CD8-positive, alpha-beta memory T cell (primary cell): ENCODE measurements at places on chromosomes 4 and X. TPM values are rescaled to one million over a fixed set of nuclear protein-coding genes. Genes with fewer than 3 reads are reported as not detected.

Gene USP17L21
- total RNA-seq = not detected

DNA sequence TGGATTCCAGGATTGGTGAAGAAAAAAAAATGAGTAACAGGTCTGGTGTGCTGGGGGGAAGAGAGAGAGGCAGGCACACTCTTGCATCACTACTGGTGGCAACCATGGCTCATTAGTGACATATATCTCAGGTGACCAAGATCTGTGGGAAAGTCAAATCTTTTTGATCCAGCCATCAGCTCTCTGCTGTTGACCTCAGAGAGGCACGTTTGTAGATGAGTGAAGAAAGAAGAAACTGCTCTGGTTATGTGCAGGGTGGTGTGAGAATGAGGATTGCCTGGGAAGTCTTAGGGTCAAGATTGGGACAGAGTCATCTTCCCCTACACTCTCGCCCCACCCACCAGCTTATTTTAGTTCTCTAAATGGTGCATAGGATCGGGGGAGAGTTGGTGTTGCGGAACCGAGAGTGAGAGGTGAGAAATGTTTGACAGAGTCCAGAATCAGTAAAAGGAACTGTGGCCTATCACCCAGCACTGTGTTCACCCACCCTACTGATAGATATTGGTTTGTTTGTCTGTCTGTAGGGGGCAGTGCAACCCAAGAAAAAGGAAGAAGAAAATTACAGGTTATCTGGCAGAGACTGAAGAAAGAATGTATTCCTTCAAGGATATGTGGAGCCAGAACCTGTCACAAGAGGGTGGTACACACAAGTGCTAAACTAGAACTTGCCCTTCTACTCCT, 21.9 kb downstream of the ARMCX6 start:
- no peak overlapping the region for H3K27ac ChIP-seq
- no peaks in the 10 kb centered on the region for H3K27me3 ChIP-seq
- no peak for DNase-seq
- no peaks in the 10 kb centered on the region for H3K4me1 ChIP-seq
- H3K36me3 ChIP-seq = no peaks in the 10 kb centered on the region

Gene PRKG2
- total RNA-seq = 0.58 TPM

- H3K36me3 ChIP-seq = no peaks in the 10 kb centered on the region
- no peak overlapping the region for H3K27ac ChIP-seq
- no peaks in the 10 kb centered on the region for H3K4me1 ChIP-seq
Observed at GRCh38 chr4:151313306-151314009, 11.9 kb downstream of the SH3D19 start.

DNA sequence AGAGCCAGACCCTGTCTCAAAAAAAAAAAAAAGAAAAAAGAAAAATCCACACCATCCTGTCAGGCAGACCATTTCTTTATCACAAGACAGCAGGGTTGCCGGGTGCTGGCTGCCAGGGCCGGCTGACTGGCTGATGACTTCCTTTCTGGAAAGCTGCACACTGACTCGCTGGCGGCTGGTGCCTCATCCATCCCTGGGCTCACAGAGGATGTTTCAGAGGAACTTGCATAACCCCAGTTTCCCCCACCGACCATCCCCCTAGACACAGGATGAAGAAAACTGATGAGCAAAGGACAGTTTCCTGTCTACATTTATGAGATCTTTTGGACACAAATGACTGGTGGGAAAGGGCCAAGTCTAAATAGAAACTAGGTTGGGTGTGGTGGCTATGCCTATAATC, 14.1 kb downstream of the HPSE start:
- no peaks in the 10 kb centered on the region for H3K27me3 ChIP-seq
- peaks cover 4% of the 10 kb centered on the region for H3K4me1 ChIP-seq
- peaks cover 4% of the 10 kb centered on the region for H3K36me3 ChIP-seq
- no peak overlapping the region for H3K27ac ChIP-seq
- DNase-seq = no peak

- peak overlapping the region; percentile 87 for H3K27ac ChIP-seq
- no peaks in the 10 kb centered on the region for H3K27me3 ChIP-seq
- no peaks in the 10 kb centered on the region for H3K36me3 ChIP-seq
- peak overlapping the region; percentile 57 for H3K4me3 ChIP-seq
Observed at GRCh38 chrX:120604361-120604782, 471 bp downstream of the MCTS1 start.

GRCh38 chrX:41335198-41335957, 1.4 kb downstream of the DDX3X start:
- H3K27ac ChIP-seq = peak overlapping the region; percentile 99
- H3K4me3 ChIP-seq = peak overlapping the region; percentile 84
- H3K36me3 ChIP-seq = peaks cover 6% of the 10 kb centered on the region
- H3K27me3 ChIP-seq = no peaks in the 10 kb centered on the region

DNA sequence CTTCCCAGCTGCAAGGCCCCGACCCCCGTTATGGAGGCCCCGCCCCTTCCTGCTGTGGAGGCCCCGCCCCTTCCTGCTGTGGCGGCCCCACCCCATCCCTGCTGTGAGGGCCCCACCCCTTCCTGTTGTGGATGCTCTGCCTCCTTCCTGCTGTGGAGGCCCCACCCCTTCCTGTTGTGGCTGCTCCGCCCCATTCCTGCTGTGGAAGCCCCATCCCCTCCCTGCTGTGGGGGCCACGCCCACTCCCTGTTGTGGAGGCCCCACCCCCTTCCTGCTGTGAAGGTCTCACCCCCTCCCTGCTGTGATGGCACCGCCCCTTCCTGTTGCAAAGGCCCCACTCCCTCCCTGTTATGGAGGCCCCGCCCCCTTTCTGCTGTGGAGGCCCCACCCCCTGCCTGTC, 104.9 kb upstream of the PSAPL1 start:
- H3K27me3 ChIP-seq = no peaks in the 10 kb centered on the region
- no peaks in the 10 kb centered on the region for H3K36me3 ChIP-seq
- H3K4me3 ChIP-seq = no peak overlapping the region
- no peak overlapping the region for H3K27ac ChIP-seq

Gene TMEM150C
- total RNA-seq = not detected

GRCh38 chrX:46694549-46694948, 64.4 kb downstream of the SLC9A7 start:
- DNase-seq = no peak
- H3K4me1 ChIP-seq = no peaks in the 10 kb centered on the region
- no peak overlapping the region for H3K27ac ChIP-seq
- H3K27me3 ChIP-seq = no peaks in the 10 kb centered on the region

Gene DCAF8L2
- total RNA-seq = not detected

- H3K4me3 ChIP-seq = no peak overlapping the region
- DNase-seq = no peak
- H3K27me3 ChIP-seq = no peaks in the 10 kb centered on the region
- H3K36me3 ChIP-seq = no peaks in the 10 kb centered on the region
- H3K4me1 ChIP-seq = no peaks in the 10 kb centered on the region
- H3K27ac ChIP-seq = no peak overlapping the region
Observed at GRCh38 chr4:3471098-3471760, 8.1 kb downstream of the DOK7 start.

DNA sequence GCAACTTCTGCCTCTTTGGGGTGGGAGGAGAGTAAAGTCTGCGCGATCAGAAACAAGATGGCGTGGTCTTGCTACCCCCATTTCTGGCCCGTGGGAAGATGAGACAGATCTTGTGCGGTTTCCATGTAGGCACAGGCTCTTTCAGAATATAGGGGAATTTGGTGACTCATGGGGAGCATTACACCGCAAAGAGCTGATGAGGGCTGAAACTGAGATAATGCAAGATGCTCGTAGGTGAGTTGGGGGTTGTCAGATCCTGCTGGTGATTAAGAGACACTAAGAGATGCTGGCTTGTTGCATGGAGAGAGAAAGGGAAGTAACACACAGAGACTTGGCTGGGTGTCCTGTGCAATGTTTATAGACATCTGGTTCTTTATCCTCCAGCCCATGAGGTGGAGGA, 1.5 kb downstream of the EVC start:
- peaks cover 3% of the 10 kb centered on the region for H3K27me3 ChIP-seq
- no peaks in the 10 kb centered on the region for H3K4me1 ChIP-seq
- no peak overlapping the region for H3K4me3 ChIP-seq
- H3K27ac ChIP-seq = no peak overlapping the region

Gene FBXO8
- total RNA-seq = 20.3 TPM

DNA sequence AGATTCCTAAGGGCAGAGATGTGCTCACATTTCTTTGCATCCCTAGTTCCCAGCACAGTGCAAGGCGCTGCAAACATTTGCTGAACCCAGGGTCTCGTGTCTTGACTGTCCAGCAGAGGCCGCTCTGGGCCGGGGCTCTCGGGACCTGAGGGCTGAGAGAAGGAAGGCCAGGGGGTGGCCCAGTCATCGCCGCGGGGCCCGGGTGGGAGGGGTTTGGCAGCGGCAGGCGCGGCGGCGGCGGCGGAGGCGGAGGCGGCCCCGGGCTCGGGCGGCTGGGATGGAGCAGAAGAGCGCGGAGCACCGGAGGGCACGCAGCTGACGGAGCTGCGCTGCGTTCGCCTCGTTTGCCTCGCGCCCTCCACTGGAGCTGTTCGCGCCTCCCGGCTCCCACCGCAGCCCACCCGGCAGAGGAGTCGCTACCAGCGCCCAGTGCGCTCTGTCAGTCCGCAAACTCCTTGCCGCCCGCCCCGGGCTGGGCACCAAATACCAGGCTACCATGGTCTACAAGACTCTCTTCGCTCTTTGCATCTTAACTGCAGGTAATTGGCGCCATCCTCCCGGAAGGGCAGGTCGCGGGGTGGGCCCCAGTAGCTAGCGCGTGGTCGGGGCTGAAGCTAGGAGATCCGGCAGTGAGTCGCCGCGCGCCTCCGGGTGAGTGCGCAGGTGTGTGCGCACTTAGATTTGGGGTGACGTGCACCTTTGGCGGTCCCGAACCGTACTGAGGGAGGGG, at the start of gene PARM1:
Gene PARM1 (plus strand): TSS at position 285 of the 730 bp plus-strand sequence. CDS start 212 bp downstream, at position 497.
- no peak for DNase-seq
- no peaks in the 10 kb centered on the region for H3K36me3 ChIP-seq
- no peaks in the 10 kb centered on the region for H3K27me3 ChIP-seq
- no peak within 1 kb of the TSS for H3K4me3 ChIP-seq
- no peak within 1 kb of the TSS for H3K27ac ChIP-seq
- H3K4me1 ChIP-seq = no peaks in the 10 kb centered on the region

GRCh38 chr4:148152868-148153625, 289.2 kb downstream of the NR3C2 start:
- no peaks in the 10 kb centered on the region for H3K36me3 ChIP-seq
- no peak for DNase-seq
- H3K4me3 ChIP-seq = no peak overlapping the region
- no peaks in the 10 kb centered on the region for H3K4me1 ChIP-seq
- H3K27ac ChIP-seq = no peak overlapping the region

DNA sequence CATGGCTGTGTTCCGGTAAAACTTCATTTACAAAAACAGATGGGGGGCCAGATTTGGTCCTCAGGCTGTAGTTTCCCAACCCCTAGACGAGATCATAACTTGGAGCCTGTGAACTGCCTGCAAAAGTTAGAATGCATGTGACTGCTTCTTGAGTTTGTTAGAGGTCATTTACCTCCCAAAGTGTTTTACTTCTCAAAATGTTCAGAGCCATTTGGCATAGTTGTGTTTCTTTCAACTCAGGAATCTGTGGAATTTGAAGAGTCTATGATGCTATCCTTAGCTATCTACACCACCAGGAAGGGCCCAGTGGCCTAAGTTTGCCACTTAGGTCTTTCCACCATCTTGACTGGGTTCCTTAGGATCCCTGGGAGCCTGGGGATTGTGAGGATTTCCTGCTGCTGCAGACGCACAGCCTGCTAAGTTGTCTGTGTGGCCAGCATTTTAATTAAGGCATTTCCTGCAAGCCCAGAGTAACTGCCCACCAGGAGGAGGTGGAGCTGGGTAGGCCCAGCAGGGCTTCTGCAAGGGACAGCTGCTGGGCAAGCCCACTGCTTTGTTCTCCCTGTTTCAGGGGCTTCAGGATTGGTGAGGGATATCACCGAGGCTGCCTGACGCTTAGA, 53.1 kb downstream of the CCNI start:
- peaks cover 6% of the 10 kb centered on the region for H3K36me3 ChIP-seq
- no peak overlapping the region for H3K4me3 ChIP-seq
- H3K27me3 ChIP-seq = no peaks in the 10 kb centered on the region
- H3K27ac ChIP-seq = no peak overlapping the region

Gene UBA1
- total RNA-seq = 234 TPM

DNA sequence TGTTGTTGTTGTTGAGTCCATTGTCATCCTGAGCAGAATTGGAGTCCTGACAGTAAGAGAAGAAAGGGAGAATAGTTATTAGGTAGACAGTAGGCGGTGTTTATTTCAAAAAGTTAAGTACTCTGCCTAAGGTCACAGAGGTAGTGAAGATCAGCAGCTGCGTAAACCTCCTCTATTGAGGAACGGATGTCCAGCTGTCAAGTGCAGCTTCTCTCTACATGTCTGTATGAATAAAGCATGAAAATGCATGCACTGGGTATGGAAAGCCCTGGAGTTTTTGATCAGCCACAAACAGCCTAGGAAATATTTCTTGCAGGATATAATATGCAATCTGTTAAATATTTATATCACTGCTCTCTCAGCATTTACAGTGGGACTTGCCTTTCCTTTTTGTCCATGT, 109.4 kb upstream of the CBLL2 start:
- H3K4me3 ChIP-seq = no peak overlapping the region
- no peaks in the 10 kb centered on the region for H3K27me3 ChIP-seq

- no peaks in the 10 kb centered on the region for H3K4me1 ChIP-seq
- no peak for DNase-seq
- H3K27ac ChIP-seq = no peak overlapping the region
- H3K27me3 ChIP-seq = no peaks in the 10 kb centered on the region
- H3K4me3 ChIP-seq = no peak overlapping the region
- H3K36me3 ChIP-seq = no peaks in the 10 kb centered on the region
Observed at GRCh38 chr4:167868163-167868562, 224.2 kb upstream of the ANXA10 start.

GRCh38 chr4:46993075-46994006, at the start of gene GABRA4:
GABRA4 (minus strand) TSS chr4:46993581; CDS start chr4:46993424, 157 bp downstream.
- peaks cover 5% of the 10 kb centered on the region for H3K27me3 ChIP-seq
- DNase-seq = no peak
- H3K4me3 ChIP-seq = no peak within 1 kb of the TSS
- H3K36me3 ChIP-seq = no peaks in the 10 kb centered on the region
- no peak within 1 kb of the TSS for H3K27ac ChIP-seq
- no peaks in the 10 kb centered on the region for H3K4me1 ChIP-seq

- peaks cover 4% of the 10 kb centered on the region for H3K4me1 ChIP-seq
- no peaks in the 10 kb centered on the region for H3K36me3 ChIP-seq
- H3K27me3 ChIP-seq = no peaks in the 10 kb centered on the region
- H3K4me3 ChIP-seq = peak overlapping the region; percentile 28
- DNase-seq = peak; percentile 2
- no peak overlapping the region for H3K27ac ChIP-seq
Observed at GRCh38 chrX:65821721-65822496, 154.5 kb downstream of the MSN start.

DNA sequence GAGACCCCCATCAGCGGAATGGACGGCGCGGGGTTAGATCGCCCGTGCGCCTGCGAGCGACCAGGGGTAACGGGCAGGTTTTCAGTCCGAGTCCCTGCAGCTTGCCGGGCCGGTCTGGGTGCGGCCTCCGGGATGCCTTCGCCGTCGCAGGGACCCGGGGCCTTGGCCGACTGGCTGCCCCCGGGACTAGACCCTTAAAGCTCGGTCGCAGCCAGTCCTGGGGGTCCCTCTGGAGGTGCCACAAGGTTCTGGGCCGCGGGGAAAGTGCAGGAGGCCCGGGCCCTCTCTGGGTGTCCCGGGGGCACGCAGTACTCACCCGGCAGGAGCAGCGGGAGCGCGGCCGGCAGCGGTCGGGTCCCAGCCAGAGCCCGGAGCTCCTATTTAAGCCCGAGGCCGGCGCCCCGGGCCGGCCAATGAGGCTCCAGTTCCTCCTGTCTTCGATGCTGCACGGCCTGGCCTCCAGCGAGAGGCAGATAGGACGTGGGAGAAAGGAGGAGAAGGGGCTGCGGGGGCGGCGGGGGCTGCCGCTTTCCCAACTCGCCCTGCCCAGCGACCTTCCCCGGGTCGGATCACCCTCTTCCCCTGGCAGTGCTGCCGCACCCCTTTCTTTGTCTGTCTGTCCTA, at the start of gene SPON2:
Gene SPON2 (minus strand): TSS at position 356 of the 624 bp plus-strand sequence.
- DNase-seq = no peak
- no peaks in the 10 kb centered on the region for H3K36me3 ChIP-seq

Gene PDZD4
- 2.3 TPM for total RNA-seq

Gene SPANXN1
- total RNA-seq = not detected
